ENCODE measurements at places on chromosomes 5 and 9. TPM values are rescaled to one million over a fixed set of nuclear protein-coding genes. Genes with fewer than 3 reads are reported as not detected.

GRCh38 chr5:127912411-127912810, 171.2 kb upstream of the SLC12A2 start:
- no peak for DNase-seq

The FAM221B gene
- not detected for total RNA-seq

DNA sequence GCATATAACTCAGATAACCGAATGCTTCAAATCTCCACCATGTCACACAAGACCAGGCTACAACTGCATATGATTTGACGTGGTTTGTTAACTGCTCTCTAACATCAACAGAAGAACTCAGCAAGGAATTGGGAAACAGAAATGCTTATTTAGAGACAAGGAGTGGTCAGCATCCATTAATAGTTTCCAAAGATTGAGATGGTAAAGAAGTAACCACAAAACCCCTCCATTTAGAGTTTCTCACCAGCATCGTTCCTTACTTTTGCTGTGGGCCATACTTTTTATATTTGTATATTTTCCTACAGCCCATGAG, 25.2 kb downstream of the DPYSL3 start:
- no peak for DNase-seq

GRCh38 chr5:135916638-135917263, 21.1 kb upstream of the IL9 start:
- DNase-seq: no peak

The MAN2A1 gene
- 47.6 TPM for total RNA-seq
